ENCODE measurements at places on chromosomes 12 and 14. TPM values are rescaled to one million over a fixed set of nuclear protein-coding genes. Genes with fewer than 3 reads are reported as not detected.

DNA sequence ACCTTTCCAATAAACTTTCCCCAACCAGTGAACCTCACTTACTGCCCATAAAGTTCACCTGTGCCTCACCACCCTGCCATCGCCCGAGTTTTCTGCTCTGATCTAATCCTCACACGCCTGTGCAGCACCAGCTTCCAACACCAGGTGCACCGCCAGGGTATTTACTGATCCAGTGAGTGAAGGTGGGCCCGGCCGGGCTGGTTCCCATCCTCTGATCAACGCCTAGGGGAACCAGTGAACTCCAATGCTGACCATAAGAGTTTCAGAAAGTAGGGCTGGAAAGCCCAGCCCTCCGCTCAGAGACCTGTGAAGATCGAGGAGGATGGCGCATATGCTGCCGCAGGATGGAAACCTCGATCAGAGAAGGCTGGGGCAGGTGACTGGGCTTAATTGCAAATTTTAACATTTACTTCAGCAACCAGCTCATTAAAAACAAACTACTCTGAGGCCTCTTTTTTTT, 685 bp upstream of the MYL6B start:
- H3K4me3 ChIP-seq: peak overlapping the region; percentile 88
- peaks cover 29% of the 10 kb centered on the region for H3K4me1 ChIP-seq
- peak; percentile 75 for DNase-seq

GRCh38 chr14:22657861-22658260, 13.7 kb upstream of the OR6J1 start:
- no peak overlapping the region for H3K27ac ChIP-seq
- H3K36me3 ChIP-seq: no peaks in the 10 kb centered on the region
- no peak overlapping the region for H3K4me3 ChIP-seq
- H3K27me3 ChIP-seq: peaks cover 6% of the 10 kb centered on the region
- H3K4me1 ChIP-seq: peaks cover 2% of the 10 kb centered on the region
- DNase-seq: no peak

The MLXIP gene
- 30.1 TPM for total RNA-seq

The MUCL1 gene
- not detected for total RNA-seq

The CD163L1 gene
- total RNA-seq: not detected

DNA sequence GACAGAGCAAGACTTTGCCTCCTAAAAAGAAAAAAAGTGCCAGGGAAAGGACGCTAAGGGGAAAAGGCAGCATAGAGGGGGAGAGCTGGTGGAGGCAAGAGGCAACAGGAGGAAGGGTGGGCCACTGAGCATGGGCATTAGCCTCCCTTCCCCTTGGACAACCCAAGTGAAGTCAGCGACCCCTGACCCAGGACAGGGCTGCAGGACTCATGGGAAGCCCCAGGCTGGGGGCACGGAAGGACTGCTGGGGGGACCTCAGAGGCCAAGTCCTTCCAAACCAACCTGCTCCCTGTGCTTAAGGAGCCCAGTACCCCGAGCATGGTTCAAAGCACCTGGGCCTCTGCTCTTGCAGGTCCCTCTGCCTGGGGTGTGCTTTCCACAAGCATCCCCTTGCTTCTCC, 27.5 kb downstream of the CMKLR1 start:
- no peak overlapping the region for H3K27ac ChIP-seq
- peaks cover 7% of the 10 kb centered on the region for H3K4me1 ChIP-seq
- peaks cover under 1% of the 10 kb centered on the region for H3K27me3 ChIP-seq
- H3K36me3 ChIP-seq: no peaks in the 10 kb centered on the region
- H3K4me3 ChIP-seq: no peak overlapping the region

- H3K4me3 ChIP-seq: no peak overlapping the region
- no peaks in the 10 kb centered on the region for H3K4me1 ChIP-seq
- no peak for DNase-seq
- no peak overlapping the region for H3K27ac ChIP-seq
- no peaks in the 10 kb centered on the region for H3K36me3 ChIP-seq
Measured at GRCh38 chr14:103349982-103350381, 15.9 kb downstream of the EIF5 start.

DNA sequence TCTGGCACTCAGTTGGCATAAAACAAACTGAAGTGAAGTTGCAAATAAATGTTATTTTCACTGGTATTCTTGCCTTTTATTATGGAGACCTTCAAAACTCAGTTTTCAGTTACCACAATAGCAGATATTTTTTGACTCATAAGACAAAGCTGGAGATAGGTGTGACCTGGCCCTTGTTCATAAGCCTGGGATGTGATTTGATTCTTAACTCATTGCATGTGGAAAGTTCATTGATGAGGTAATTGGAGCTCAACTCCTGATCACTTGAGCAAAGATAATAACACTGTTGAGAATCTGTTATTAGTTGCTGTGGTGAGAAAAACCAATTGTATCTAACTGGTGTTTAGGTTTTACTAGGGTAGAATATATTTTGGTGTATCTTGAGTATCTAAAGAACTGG, 105.1 kb downstream of the AEBP2 start:
- peaks cover 8% of the 10 kb centered on the region for H3K36me3 ChIP-seq
- DNase-seq: no peak
- H3K27me3 ChIP-seq: no peaks in the 10 kb centered on the region
- no peak overlapping the region for H3K4me3 ChIP-seq
- H3K27ac ChIP-seq: no peak overlapping the region
- no peaks in the 10 kb centered on the region for H3K4me1 ChIP-seq

DNA sequence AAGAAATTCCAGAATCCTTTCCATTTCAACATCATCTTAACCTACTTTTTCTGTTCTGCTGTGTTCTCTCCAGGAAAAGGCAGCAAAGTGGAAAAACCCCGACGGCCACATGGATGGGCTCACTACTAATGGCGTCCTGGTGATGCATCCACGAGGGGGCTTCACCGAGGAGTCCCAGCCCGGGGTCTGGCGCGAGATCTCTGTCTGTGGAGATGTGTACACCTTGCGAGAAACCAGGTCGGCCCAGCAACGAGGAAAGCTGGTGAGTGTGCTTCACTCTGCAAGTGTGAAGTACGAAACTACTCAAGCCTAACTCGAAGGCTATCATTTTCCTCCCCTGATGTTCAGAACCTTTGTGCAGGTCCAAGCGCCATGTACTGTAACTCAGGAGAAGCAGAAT, 172.0 kb downstream of the PELI2 start:
- H3K27ac ChIP-seq: no peak overlapping the region
- H3K27me3 ChIP-seq: no peaks in the 10 kb centered on the region
- DNase-seq: no peak
- H3K4me3 ChIP-seq: no peak overlapping the region

DNA sequence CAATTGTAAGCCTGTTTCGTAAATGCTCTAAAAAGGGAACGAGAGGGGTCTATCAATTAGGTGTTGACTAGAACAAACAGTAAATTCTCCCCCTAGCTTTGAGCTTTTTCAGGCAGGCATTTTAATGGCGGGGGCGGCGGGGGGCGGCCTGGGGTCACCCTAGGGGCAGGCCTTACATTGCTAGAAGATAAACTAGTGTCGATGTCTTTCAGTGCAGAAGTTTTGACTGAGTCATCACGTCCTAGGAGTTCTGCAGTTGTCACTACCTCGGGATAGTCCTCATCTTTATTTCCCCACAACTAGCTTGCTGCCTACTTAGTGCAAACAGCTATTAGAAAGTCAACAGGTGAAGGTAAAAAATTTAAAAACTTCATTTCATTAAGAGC, 1.6 kb downstream of the ATP6V1D start:
- no peak for DNase-seq
- peaks cover 13% of the 10 kb centered on the region for H3K36me3 ChIP-seq
- no peak overlapping the region for H3K27ac ChIP-seq
- H3K4me1 ChIP-seq: peaks cover 48% of the 10 kb centered on the region

- no peak overlapping the region for H3K4me3 ChIP-seq
- H3K4me1 ChIP-seq: no peaks in the 10 kb centered on the region
- DNase-seq: no peak
- H3K36me3 ChIP-seq: no peaks in the 10 kb centered on the region
- no peaks in the 10 kb centered on the region for H3K27me3 ChIP-seq
Measured at GRCh38 chr14:92411941-92412340, 89.0 kb downstream of the SLC24A4 start.

DNA sequence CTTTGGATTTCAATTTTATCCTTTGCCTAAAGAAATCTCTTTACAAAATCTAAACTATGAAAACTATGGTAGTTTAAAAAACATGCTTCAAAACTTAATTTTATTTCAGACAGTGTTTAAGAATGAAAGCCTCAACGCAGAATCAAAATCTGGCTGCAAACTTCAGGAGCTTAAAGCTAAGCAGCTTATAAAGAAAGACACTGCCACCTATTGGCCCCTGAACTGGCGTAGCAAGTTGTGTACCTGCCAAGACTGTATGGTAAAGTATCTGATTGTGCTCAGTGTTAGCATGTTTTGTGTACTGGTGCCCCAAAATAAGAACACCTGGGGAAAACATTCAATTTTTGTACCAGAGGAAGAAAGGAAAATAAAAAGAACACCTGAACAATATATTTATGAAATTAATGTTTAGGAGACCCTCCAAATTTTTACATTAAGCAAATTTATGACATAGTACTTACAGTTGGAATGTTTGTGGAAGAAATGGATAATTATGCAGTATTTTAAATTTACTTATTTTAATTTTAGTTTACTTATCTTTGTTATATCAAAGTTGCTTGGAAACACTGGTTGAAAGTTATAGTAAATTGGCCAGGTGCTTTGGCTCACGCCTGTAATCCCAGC, 12.2 kb downstream of the UBR7 start:
- peaks cover 8% of the 10 kb centered on the region for H3K4me1 ChIP-seq
- H3K4me3 ChIP-seq: no peak overlapping the region
- no peak overlapping the region for H3K27ac ChIP-seq

The HOMEZ gene
- total RNA-seq: 12.7 TPM

- H3K27ac ChIP-seq: no peak overlapping the region
- H3K36me3 ChIP-seq: no peaks in the 10 kb centered on the region
- H3K27me3 ChIP-seq: peaks cover 27% of the 10 kb centered on the region
- DNase-seq: no peak
- peaks cover 6% of the 10 kb centered on the region for H3K4me1 ChIP-seq
Measured at GRCh38 chr14:104971447-104972240, 6.5 kb downstream of the AHNAK2 start.

DNA sequence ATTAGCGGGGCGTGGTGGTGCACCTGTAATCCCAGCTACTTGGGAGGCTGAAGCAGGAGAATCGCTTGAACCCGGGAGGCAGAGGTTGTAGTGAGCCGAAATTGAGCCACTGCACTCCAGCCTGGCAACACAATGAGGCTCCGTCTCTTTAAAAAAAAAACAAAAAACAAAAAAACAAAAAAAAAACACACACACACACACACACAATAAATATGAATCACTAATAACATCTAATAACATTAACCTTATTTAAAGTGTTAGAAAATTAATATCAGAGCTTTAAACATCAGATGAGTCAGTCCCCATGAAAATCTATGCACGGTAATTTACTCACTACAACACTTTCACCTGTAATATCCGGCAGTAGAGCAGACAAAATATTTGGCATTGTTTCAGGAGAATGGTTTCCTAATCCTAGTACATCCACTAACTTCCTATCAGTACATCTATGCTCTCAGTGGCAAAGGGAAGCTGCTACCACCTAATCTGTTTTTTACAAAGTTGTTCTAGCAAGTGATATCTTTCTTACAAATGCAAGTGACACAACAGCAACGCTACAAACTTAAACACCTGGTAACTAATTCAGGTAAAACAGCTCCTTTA, 36.2 kb downstream of the MED13L start:
- DNase-seq: no peak
- H3K4me1 ChIP-seq: peaks cover 59% of the 10 kb centered on the region

The GPR68 gene
- total RNA-seq: 14.4 TPM

DNA sequence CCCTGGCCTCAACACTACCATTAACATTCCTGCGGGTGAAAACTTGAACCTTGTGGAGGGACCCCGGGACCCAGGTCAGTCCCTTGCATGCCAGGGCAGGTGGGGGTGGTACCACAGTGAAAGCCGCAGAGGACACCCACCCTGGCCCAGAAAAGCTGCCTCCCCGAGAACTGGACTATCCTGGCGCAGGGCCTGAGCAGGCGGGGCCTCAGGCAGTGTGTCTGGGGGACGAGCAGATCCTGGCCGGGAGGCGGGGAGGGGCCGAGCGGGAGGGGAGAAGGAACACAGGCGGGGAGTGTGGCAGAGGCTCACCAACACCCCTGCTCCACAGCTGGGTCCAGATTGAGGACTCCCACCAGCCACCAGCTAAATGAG, 10.0 kb downstream of the AHNAK2 start:
- DNase-seq: no peak
- H3K36me3 ChIP-seq: no peaks in the 10 kb centered on the region
- peaks cover 20% of the 10 kb centered on the region for H3K27me3 ChIP-seq
- no peak overlapping the region for H3K4me3 ChIP-seq
- H3K4me1 ChIP-seq: no peaks in the 10 kb centered on the region

The DGKA gene
- 236 TPM for total RNA-seq

DNA sequence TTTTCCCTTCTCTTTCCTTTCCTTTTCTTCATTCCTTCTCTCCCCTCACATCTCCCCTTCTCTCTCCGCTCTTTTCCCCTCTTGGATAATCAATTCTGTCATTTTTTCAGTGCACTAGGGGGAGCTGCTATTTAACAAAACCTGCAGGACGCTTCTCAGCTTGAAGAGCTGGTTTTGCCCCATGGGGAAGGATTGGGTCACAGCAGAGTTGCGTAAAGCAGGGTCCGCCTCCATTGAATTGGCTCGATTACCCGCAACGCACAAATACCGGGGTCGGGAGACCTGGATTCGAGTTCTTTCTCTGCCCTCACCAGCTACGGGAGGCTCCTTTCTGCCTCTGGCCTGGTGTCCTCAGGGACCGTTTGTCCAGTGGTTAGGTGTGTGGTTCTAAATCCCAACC, 42.1 kb upstream of the CHGA start:
- H3K4me3 ChIP-seq: no peak overlapping the region
- no peaks in the 10 kb centered on the region for H3K4me1 ChIP-seq
- H3K27me3 ChIP-seq: peaks cover 39% of the 10 kb centered on the region
- no peak overlapping the region for H3K27ac ChIP-seq
- H3K36me3 ChIP-seq: no peaks in the 10 kb centered on the region
- DNase-seq: no peak

GRCh38 chr12:12467688-12468261, 94.9 kb downstream of the DUSP16 start:
- peaks cover 54% of the 10 kb centered on the region for H3K4me1 ChIP-seq
- no peak overlapping the region for H3K4me3 ChIP-seq
- H3K27me3 ChIP-seq: no peaks in the 10 kb centered on the region
- no peak for DNase-seq
- H3K27ac ChIP-seq: peak overlapping the region; percentile 79

DNA sequence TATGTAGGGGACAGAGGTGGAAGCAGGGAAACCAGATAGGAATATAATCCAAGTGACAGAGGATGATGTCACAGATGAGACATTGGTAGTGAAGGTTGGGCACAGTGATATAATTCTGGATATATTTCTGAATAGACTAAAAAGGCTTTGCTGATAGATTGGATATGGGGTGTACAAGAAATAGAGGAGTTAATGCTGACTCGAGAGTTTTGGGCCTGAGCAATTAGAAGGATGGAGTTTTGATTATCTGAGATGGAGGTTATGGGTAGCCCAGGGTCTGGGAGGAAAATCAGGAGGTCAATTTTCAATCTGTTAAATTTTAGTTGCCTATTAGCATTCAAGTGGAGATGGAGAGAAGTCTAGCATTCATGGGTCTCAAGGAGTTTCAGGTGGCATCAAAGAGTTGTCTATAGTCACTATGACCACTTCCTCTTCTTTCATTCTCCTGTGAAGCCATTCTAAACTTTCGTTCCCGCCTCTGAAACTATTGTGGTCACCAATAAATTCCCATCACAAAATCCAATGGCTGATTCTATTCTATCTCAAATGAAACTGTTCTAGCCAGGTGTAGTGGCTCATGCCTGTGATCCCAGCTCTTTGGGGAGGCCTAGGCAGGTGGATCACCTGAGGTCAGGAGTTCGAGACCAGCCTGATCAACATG, 10.6 kb upstream of the ANO6 start:
- no peaks in the 10 kb centered on the region for H3K27me3 ChIP-seq
- no peak overlapping the region for H3K4me3 ChIP-seq
- no peak for DNase-seq
- peaks cover 15% of the 10 kb centered on the region for H3K4me1 ChIP-seq
- no peaks in the 10 kb centered on the region for H3K36me3 ChIP-seq
